ENCODE measurements at places on chromosomes 1 and 21.

GRCh38 chr1:152683846-152684245 is 2.1 kb upstream of the LCE2B start:
- DNase-seq: no peak

GRCh38 chr1:234208351-234208750 is 164.9 kb upstream of the COA6 start:
- DNase-seq: no peak

DNA sequence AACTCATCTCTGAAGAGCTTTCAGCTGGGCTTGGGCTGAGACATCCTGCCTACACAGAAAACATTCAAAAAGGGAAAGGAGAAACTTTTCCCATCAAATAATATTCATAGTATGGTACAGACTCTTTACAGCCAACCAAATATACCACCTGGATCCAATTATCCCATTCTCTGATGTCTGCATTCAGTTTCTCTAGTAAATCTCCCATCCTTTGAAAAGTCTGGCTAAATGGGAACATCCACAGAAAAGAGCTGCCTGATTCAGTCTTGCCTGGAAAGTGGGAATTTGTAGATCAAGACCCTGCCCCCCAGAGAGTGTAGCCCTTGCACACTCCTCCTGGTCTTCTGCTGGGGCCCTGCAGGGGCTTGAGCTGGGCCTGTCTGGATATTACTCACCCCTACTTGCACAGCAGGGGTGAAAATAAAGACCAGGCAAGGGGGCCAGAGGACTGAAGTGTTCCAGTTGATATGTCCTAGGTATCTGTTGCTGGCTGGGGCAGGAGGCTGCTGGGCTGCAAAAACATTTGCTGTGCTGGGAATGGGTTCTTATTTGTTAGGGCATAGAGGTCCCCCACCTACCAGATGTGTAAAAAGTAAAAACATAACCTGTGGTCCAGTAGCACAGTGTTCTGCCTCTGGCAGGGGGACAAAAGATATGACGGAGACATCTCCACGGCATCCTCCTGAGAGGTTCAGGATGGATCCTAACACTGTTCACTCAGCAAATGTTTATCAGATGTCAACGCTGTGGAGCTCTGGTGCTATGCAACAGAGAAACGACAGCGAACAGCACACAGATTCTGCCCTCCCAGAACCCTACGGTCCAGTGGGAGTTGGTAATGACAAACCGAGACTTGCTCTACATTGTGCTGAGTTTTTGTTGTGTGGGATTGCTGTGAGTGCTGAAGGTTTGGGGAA is 140.3 kb downstream of the PLXNA2 start:
- DNase-seq: no peak

DNA sequence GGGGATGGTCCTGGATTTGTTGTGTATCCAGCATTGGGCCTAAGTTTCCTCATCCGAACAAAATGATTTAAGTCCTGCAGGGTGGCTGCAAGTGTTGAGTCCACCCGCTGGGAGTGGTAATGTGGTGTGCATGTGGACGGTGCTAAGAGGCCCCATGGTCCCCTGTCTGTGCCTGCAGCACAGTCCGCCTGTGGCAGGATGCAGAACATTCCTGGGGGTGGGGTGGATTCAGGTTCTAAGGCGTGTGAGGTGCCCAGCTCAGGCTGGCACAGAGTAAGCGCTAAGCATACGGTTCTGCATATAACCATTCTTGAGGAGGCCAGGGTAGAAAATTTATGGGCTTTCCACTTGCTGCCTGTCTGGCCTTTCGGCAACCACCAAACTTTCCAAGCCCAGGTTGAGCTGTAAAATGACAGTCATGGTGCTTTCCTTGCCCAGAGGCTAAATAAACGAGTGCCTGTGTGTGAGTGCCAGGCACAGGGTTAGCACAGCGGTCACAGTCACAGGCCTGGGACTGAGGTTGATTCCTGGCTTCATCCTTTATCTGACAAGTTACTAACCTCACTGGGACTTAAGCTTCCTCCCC is 30.7 kb downstream of the SLC2A1 start:
- no peak for DNase-seq

DNA sequence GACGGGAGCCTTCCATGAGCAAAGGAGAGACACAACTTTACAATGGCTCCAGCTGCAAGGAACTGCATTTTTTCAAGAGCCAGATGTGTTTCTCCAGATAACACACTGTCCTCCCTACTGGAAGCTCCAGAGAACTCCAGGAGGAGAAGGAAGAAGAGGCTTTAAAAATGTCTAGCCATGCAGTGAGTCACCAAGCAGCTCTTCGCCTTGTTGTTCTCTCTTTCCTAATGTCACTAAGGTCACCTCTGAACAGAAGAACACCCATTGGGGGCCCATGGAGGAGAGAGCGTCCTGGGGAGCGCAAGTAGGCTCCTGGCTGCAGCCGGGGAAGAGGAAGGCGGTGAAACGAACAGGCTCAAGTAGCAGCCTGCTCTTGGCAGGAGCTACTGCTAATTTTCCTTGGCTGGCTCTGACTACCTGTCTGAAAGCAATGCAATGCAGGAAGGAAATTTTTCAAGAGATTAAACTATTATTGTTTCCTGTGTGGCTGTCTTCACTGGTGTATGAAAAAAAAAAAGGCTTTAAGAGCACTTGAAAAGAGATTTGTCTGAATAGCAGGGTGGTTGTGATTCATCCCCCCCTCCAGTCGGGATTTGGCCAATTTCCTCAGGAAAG is 321.9 kb downstream of the SETD4 start:
- peak; percentile 46 for DNase-seq

GRCh38 chr1:98210064-98210463 is 289.2 kb upstream of the DPYD start:
- DNase-seq: peak; percentile 88

DNA sequence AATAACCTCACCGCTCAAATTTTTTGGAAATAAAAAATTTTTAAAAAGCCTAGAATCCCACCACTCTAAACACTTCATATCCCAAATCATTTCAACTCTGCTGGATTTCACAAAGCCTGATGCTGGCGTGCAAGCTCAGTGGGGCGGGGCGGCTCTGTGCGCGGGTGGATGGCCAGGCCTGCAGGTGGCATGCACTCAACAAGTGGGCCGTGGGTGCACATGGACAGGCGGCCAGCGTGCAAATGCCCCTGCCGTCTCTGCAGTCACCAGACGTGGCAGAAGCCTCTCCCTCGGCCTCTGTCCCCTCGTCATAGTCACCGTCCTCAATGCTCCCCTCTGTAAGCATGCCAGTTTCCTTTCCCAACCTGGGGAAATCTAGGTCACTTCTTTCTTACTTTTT is 6.6 kb upstream of the PDE9A start:
- DNase-seq: no peak

DNA sequence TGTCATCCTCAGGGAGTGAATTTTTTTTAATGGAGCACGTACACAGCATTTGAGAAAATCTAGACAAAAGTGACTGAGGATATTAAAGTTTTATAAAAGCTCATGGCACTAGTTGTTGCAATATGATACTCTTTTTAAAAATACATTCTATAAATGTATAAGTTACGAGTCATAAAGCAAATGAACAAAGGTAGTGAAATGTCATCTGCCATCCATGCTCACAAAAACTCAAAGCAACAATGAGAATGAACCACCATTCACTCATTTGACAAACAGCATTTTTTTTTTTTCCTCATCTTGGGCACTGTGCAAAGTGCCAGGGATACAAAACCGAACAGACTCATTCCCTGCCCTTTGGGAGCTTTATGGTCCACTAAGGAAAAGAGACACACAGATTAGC is 38.7 kb downstream of the GPR137B start:
- DNase-seq: no peak

GRCh38 chr1:22443332-22443731 is 8.3 kb upstream of the ZBTB40 start:
- DNase-seq: no peak

DNA sequence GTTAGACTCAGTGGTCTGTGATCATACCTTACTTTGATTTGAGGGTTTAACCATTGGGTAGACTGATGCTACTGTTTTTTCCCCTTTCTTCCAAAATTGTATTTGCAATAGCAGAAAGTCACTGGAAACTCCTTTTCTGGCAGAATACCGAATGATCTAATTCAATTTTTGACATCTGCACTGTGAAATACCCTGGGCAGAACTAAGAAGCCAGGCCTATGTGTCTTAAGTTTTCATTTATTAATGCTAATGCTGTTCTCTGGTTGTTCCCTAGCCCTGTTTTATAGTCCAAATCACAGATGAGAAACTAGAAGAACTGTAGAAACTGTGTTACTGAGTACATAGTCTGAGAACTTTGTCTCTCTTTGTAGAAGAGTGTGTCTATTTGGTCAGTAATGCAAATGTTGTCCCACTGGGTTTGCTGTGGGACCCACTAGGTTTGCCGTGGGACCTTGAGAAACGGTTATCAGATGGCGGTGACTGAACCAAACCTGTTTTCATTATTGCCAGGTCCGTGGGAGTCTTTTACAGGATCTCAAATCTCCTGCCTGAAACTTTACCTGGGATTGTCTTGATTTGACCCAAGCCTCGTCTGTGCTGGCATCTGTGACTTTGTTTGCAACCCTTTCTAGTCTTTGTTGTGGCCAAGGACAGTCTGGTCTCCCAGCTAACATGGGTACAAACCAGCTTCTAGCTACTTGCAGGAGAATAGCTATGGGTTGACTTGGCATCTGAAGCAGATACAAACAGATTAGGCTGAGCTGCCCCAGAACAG is 41.4 kb downstream of the PEX14 start:
- DNase-seq: no peak

DNA sequence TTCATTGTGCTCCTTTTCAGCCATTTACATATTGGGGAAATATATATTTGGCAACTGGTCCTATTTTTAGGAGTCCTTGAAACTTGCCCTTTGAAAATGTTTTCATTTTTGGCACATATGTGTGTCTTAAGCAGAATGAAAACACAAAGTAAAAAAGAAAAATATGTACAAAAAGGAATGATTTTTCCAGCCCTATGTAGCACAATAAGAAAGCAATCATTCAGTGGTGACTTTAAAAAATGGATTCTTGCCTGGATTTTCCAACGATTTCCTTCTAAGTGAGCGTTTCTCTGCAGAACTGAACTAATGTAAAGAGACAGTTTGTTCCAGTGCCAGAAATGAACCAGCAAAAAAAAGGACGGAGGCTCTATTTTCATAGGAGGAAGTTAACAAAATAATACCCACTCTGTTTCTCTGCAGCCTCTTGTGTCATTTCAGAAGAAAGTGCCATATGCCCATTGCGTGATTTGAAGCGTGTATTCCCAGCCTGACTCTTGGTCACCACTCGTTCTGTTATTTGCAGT is 340.1 kb downstream of the SETD4 start:
- DNase-seq: no peak

DNA sequence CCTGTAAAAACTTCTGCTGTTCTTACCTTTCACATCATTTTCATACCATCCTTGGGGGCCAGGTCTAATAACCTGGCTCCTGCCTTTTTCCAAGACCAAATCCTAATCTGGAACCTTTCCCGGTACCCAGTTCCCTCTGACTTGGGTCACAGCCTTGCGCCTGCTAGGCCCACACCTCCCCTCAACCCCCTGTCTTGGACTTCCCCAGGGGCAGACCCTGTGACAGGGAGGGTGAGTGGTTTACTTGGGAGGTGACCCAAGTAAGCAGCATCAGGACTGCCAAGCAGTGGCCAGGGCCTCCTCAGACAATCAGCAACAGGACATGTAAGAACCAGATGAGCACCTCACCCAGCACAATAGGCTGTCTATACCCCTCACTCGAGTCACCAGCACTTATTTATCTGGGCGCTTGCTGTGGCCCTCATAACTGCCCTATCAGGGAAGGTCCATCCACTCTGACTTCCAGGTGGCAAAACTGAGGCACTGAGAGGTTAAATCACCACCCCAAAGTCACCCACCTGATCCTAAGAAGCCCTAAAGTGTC is 124.7 kb downstream of the MATN1 start:
- DNase-seq: no peak

DNA sequence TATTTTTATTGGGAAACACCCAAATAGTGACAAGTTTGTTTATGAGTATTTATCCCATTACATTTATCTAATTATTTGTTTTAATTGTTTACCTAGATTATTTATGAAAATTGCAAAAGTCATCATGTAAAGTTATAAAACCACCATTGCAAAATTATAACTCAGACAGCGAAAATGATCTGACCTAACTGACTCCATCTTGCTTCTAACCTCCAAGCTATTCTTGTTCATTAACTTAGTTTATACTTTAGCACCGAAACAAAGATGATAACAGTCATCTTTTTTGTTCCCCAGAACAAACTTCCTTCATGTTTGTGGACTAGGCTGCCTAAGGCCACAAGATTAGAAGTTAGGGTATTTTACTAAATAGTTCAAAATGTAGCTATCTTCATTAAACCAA is 190.8 kb downstream of the FASLG start:
- DNase-seq: no peak

DNA sequence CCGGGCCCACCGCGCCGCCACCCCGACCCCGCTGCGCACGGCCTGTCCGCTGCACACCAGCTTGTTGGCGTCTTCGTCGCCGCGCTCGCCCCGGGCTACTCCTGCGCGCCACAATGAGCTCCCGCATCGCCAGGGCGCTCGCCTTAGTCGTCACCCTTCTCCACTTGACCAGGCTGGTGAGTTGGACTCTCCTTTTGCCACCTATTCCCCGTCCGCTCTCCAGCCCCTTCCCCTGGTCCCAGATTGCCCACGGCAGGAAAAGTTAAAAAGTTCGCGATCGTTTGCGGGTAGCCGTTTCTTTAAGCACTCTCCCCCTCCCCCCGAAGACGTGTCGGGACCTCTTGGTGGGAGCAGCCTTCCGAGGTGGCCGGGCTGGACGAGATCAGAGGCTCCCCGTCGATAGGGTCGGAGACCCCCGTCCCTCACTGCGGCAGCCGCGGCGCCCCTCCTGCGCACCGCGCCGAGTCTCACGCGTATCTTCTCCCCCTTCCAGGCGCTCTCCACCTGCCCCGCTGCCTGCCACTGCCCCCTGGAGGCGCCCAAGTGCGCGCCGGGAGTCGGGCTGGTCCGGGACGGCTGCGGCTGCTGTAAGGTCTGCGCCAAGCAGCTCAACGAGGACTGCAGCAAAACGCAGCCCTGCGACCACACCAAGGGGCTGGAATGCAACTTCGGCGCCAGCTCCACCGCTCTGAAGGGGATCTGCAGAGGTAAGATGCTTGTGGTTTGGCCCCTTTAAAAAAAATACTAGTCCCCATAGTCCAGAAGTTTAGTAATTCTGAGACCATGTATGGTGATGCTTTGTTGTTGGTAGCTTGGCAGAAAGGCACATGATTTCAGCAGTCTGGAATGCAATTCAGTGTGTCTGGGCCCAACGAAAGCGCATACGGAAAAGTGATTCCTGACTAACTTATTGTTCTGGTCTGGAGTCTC is 576 bp downstream of the CCN1 start:
- no peak for DNase-seq

DNA sequence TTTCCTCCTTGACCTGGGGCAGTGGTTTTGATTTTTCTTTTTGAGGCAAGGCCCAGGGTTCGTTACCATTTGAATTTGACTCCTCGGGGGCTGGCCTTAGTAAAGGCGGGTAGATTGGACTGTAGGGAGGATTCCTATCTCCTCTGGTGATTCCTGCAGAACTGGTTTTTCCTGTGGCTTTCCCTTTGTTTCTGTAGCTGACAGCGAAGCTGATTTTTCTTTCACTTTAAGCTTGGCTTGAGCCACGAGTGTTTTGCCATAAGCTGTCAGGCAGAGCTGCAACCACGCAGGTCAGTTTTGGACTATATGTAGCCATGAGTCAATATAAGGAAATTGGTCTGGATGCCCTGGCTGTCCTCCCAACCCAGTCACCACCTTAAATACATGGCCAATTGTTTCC is 28.7 kb upstream of the KCNJ15 start:
- DNase-seq: no peak
